Mucosa of descending colon (tissue), 3 donors: ENCODE measurements at places on chromosomes 7 and 10. TPM values are rescaled to one million over a fixed set of nuclear protein-coding genes. Genes with fewer than 3 reads are reported as not detected.

BTBD16 gene
- 0.60 TPM for total RNA-seq

- DNase-seq: no peak
These were observed 3.4 kb upstream of the ADCY1 start for GRCh38 chr7:45570797-45571196.

GRID1 gene
- total RNA-seq: 0.61 TPM

GNAT3 gene
- total RNA-seq: not detected

DNA sequence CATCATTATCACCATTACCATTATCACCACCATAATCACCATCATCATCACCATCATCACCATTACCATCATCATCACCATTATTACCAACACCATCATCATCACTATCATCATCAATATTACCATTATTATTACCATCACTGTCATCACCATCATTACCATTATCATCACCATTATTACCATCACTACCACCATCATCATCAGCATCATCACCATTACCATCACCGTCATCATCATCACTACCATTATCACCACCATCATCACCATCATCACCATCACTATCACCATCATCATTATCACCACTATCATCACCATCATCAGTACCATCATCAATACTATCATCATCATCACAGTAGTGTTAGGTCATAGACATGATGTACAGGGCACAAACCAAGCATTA, 81.4 kb downstream of the VSTM4 start:
- DNase-seq: no peak

GRCh38 chr7:130908345-130909160, 174.5 kb upstream of the KLF14 start:
- DNase-seq: no peak

DNA sequence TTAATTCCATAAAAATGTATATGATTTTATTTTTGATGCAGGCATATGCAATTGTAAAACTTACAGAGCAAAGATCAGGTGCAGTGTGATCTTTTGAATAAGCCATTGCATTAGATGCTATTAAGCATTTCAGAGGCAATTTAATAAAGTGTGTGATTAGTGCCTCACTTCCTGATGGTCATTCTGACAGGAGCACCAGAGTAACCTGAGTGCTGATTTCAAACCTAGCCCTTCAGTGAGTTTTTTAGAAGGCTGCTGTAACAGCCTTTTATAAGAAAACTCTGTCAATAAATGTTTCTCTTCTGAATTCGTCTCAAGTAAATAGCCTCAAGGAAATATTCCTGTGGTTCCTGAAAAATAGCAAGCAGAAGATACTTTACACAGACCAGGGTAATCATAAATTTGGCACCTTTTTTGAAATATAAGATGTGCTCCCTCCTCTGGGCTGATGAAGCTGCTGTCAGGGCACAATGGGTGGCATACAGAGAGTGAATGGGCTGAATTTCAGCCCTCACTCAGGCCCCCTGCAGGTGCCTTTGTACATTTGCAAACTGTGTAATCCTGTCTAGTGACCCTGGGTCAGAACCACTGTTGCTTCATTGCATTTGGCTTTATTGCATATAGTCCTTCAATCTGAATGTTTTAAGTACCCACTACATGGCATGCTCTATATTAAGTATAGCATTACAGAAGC, 193.7 kb upstream of the CSTF2T start:
- no peak for DNase-seq

NOM1 gene
- total RNA-seq: 20.9 TPM

SMO gene
- total RNA-seq: 11.2 TPM

- DNase-seq: no peak
These were observed 144.2 kb downstream of the MDFIC start for GRCh38 chr7:115066050-115066449.

DNA sequence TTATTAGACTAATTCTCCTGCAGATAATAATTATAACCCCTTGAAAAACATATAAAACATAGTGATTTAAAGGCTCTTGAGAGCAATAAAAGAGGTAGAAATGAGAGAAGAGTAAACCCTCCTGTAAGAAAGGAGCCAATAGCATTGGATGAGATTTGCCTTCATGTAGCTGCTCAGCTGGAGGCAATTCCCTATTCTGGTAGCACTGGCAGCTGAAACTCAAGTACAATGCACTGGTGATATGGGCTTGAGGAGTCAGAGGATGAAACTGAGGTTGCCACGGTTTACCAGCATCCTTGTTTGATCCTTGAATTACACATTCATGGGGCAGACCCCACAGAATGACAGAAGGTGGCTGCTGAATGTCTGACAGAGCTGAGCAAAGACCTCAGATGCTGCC, 76.4 kb downstream of the CTTNBP2 start:
- DNase-seq: no peak

MALSU1 gene
- total RNA-seq: 37.2 TPM

DNA sequence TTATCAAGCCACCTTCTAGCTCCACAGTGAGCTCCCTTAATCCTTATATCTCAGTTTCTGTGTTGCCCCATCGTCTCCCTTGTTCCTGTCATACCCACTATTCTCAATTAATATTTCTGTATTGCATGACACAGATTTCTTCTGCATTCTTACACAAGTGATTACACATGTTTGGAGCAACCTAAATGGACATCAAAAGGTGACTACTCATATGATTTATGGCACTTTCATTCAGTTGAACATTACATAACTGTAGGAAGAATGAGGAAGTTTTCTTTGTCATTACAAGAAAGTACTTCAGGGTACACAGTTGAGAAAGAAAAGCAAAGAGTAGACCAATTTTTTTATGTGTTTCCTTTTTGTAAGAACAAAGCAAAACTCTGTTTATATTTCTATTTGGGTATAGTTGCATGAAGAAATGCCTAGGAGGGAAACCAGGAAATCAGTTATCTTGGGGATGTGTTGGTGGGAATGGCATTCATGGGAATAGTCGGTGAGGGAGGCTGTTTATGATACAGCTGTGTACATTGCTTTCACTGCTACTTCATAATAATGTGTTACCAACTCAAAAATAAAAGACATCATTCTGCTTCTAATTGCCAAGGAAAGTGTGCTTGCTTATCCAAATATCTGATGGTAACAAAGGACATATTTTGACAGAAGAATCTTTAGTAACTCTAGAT, 23.6 kb upstream of the PRSS37 start:
- no peak for DNase-seq

CUZD1 gene
- 0.47 TPM for total RNA-seq

GRCh38 chr10:110168601-110169481, 38.6 kb upstream of the MXI1 start:
- peak; percentile 47 for DNase-seq

SLC39A12 gene
- total RNA-seq: not detected

GRCh38 chr10:126124046-126124445, 227.7 kb downstream of the FANK1 start:
- no peak for DNase-seq

GRCh38 chr7:106285855-106286492, 1.2 kb upstream of the NAMPT start:
- no peak for DNase-seq

DNA sequence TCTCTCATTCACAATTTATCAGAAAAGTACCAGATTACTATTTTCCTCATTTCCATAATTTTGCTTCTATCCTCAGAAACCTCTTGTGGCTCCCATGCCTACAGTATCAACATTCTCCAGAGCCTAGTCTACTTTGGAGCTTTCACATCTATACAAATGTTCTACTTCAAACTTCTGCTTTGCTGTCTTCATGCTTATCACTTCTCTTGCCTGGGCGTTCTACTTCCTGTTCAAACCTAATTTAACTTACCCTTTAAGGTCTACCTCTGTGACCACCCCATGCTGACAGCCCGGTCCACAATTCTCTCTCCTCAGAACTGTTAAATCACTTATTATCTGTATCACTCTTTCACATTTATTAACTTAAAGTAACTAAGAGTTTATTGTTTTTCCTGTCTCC, 6.1 kb upstream of the PTPN12 start:
- no peak for DNase-seq

HOXA1 gene
- 2.7 TPM for total RNA-seq

MEST gene
- 31.7 TPM for total RNA-seq

GRCh38 chr10:115073796-115074195, 19.4 kb upstream of the ATRNL1 start:
- DNase-seq: no peak

DNA sequence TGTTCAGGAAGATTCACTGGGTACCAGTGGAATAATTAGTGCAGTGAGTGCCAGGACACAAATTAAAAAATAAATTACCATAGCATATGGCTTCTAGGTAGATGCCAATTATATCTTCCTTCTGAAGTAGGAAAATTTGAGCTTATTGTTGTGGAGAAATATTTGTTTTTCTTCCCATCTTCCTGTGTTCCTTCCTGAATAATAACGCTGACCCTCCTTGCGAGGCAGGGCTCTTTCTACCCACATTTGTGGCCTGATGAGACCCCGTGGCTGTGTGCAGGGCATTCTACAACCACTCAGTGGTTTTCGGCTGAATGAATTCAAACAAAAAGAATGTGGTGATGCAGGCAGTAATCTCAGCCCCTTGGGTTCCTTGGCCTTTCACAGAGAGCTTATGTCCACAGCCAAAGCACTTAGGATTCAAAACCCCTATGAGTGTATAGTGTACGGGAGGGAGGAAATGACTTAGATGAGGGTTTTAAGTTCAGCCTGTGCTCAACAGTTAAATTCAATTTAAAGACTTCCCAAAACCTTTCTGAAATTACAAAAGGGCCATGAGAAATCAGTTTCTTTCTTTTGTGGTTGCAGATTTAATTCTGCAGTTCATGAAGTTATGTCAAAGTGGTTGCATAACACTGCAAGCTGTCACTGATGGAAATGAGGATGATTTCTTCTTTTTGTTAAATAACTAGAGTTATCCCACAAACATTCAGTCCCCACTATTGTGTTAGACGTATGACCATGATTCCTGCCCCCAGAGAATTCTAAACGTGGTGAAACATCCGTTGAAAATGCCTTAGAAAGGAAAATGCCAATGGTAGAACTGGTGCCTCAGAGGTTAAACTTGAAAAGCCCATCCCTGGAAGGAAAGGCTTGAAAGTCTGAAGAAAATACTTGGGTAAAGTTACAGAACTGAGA, 255.3 kb downstream of the FZD1 start:
- no peak for DNase-seq

- no peak for DNase-seq
These were observed 44.2 kb upstream of the NPFFR1 start for GRCh38 chr10:70328018-70328417.

GRCh38 chr10:51501396-51501795, 198.0 kb downstream of the CSTF2T start:
- no peak for DNase-seq

NAT16 gene
- total RNA-seq: not detected

DNA sequence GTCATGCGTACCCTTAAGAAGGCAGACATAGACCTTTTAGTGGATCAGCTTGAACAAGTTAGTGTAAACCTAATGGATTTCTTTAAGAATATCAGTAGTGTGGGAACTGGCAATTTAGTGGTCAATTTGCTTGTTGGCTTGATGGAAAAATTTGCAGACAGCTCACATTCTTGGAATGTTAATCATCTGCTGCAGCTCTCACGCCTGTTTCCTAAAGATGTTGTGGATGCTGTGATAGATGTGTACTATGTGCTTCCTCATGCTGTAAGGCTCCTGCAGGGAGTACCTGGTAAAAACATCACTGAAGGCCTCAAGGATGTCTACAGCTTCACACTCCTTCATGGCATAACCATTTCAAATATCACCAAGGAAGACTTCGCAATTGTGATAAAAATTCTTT, 103.4 kb downstream of the ABCA13 start:
- DNase-seq: no peak

- no peak for DNase-seq
These were observed 59.3 kb downstream of the CYP2C9 start for GRCh38 chr10:94997741-94998174.

AMPH gene
- 1.2 TPM for total RNA-seq

- DNase-seq: no peak
These were observed 1.5 kb downstream of the CPSF4 start for GRCh38 chr7:99440195-99440594.

DNA sequence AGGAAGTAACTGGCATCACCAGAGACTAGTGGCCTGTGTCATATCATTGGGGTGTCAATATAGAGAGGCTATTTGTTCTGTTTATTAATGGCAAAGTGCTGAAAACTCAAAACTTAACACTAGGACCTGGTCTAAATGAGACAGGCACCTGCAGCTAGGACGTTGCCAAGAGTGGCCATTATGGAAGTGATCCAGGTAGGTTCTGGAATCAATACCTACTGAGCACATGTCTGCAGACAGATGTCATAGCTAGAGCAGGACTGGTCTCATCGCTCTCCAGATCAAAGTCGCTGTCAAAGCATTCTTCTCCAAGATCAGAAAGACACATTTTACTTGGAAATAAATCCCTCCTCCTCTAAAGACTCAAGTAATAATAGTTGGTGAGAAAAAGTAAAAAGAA, 40.3 kb downstream of the THNSL1 start:
- DNase-seq: no peak

C10orf90 gene
- not detected for total RNA-seq

MYO1G gene
- 6.9 TPM for total RNA-seq

GRCh38 chr7:43208242-43208641, 95.8 kb downstream of the HECW1 start:
- DNase-seq: no peak

CPXM2 gene
- 7.7 TPM for total RNA-seq

PPA1 gene
- total RNA-seq: 166 TPM

GRCh38 chr7:105429746-105430612, 41.3 kb upstream of the SRPK2 start:
- no peak for DNase-seq

RFC2 gene
- 15.9 TPM for total RNA-seq

MRLN gene
- total RNA-seq: not detected

ANKRD61 gene
- total RNA-seq: not detected

DNA sequence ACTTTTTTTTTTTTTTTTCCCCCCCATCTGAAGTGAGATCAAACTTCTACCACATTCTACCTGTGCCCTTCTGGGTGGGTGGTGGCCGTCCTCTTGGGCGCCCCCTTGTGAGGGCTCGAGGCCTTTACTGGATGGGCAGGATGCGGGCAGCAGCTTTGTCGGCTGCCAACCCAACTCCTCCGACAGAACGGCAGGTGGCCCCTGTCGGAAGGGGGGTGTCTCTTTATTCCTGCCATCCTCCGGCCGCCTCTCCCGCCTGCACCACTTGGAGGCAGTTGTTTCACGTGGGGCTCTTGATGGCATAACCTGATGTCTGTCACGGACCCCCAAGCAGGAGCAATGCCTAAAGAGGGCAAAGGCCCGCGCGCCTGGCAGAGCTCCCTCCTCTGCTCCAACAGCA, 31.0 kb downstream of the AMZ1 start:
- no peak for DNase-seq

GRCh38 chr7:133572843-133573242, 320.0 kb downstream of the EXOC4 start:
- DNase-seq: no peak

IL6 gene
- 2.2 TPM for total RNA-seq

GRCh38 chr7:104142147-104142546, 65.7 kb downstream of the ORC5 start:
- no peak for DNase-seq

- DNase-seq: no peak
These were observed 384.0 kb downstream of the KCNMA1 start for GRCh38 chr10:77253556-77254064.

GRCh38 chr10:69681436-69681835, 51.4 kb downstream of the FAM241B start:
- no peak for DNase-seq

CADPS2 gene
- total RNA-seq: 11.7 TPM
